Airway epithelial cell (primary cell): ENCODE measurements at places on chromosomes 1 and 21. TPM values are rescaled to one million over a fixed set of nuclear protein-coding genes. Genes with fewer than 3 reads are reported as not detected.

SFN gene
- 1,524 and 1,633 TPM in 2 replicates for total RNA-seq

CYP4Z1 gene
- not detected in 2 replicates for total RNA-seq

MYOG gene
- not detected in 2 replicates for total RNA-seq

PPIAL4G gene
- total RNA-seq, result not detected in 2 replicates

ILDR2 gene
- not detected in 2 replicates for total RNA-seq

TIE1 gene
- total RNA-seq, result not detected in 2 replicates

OR2G6 gene
- total RNA-seq, result not detected in 2 replicates

AVPR1B gene
- total RNA-seq, result not detected in 2 replicates

PLA2G2A gene
- total RNA-seq, result not detected in 2 replicates

ERG gene
- 0.14 TPM in 1 of 2 replicates, not detected in the other for total RNA-seq

OR2T33 gene
- not detected in 2 replicates for total RNA-seq
